ENCODE measurements at places on chromosomes 4 and X.

- DNase-seq = no peak
Observed at GRCh38 chr4:172035562-172035961, 222.4 kb downstream of the GALNTL6 start.

DNA sequence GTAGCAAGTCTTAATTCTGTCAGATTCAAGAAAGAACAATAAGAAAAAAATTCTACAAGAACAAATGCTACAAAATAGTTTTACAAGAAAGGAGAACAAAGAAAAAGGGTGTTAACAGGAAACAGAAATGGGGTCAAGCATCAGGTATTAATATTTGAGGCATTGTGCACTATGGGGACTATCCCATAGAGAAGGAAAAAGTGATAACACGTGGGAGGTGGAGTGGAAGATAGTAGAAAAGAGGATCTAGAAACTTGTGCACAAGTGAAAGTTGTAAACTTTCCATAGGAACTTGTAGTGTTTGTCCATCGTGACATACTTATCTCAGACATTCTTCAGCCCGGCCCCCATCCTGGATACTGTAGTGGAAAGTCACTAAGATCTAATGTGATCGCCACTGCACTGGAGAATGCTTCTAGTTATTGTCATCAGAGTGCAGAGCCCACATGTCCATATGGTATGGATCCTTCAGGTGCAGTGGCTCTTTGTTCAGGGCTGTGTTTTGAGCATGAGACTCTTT is 15.4 kb upstream of the NFXL1 start:
- DNase-seq = no peak

- no peak for DNase-seq
Observed at GRCh38 chrX:67543818-67544217, at the start of gene AR. AR (plus strand) TSS chrX:67544021; CDS start chrX:67545147, 1,126 bp downstream.

DNA sequence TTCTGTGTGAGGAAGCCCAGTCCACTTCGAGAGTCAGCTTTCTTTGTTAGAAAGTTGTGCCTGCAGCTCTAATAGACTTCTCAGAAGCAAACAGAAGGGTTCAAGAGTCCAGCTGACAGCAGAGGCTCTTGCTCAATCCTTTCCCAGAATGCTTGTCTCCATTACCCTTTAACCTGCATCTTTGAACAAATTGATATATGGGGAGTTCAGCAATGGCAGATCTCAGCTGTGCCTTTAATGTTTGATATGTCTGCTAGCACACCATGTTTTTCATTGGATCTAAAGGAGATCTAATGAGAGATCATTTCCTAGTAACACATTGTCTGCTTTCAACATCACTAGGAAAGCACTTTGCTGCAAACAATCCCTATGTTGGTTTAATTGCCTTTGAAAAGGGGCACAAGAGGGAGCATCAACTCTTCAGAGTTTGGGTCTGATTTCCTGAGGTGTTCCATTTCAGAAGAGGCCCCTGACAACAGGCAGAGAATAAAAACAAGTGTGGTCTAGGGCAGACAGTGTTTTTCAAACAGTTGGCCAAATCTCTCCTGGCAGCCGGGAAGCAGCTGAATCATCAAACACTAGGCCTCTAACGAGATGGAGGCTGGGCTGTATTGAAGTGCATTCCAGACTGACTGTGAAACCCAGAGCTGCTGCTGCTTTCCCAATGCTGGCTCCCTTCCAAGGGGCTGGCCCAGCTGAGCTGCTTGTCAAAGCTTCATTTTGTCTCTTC is 55.5 kb downstream of the LUZP4 start:
- DNase-seq = no peak

DNA sequence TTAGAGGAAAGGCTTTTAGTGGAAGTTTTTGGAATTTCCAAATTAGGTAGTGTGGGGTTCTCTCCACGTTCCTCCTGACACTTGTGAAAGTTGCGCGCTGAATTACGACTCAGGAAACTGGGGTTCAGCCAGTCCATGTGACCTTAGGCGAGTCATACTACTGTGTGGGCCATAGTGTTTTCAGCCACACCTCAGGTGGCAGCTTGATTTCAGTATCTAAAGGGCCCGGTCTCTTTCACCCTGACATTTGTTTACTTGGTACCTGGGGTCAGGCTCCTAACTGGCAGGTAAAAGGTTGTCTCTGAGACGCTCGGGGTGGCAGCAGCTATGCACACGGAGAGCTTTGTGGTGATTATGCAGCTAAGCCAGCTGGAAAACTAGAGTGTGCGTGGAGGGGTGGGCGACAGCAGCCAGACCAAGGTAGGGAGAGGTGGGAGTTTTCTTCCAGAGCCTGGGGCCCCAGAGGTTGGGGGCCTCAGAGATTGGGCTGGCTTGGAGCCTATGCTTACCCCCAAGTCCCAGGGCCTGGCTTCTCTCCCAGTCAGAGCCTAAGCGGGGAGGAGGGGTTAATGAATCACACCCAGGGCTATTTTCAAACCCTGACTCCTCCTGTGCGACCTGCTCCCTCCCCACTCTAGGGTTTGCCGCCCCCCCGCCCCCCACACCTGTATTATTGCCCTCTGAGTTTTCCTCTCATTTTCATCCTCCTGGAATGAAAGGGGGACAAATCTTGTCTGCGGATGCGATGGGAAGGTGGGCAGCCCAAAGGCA is 47.2 kb downstream of the STARD8 start:
- no peak for DNase-seq

DNA sequence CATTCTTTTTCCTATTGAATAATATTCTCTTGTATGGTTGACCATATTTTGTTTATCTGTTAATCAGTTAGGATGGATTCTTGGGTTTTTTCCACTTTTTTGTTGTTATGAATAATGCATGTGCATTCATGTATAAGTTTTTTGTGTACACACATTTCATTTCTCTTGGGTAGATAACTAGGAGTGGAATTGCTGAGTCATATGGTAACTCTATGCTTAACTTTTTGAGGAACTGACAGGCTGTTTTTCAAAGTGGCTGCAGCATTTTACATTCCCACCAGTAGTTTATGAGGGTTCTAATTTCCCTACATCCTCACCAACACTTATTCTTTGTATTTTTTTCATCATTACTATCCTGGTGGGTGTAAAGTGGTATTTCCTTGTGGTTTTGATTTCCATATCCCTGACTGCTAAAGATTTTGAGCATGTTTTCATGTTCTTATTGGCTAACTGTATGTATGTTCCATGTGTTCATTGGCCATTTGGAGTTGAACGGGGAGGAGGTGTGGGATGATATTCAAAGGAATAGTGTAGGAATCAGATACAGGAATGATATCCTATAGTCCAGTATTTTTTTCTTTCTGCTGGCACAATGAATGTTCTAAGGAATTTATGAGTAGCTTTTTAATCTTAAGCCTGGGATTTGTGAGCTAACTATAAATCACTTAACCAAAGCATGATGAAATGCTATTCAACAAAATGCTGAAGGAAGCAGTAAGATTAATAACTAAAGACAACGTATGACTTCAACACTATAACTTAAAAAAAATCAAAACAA is 114.3 kb downstream of the AMELX start:
- DNase-seq = no peak

- no peak for DNase-seq
Observed at GRCh38 chrX:119045884-119046283, 26.9 kb upstream of the CT47C1 start.

GRCh38 chrX:150032742-150033141 is 94.5 kb upstream of the EOLA2 start:
- DNase-seq = no peak

GRCh38 chr4:740656-741282 is 35.1 kb downstream of the PCGF3 start:
- no peak for DNase-seq

DNA sequence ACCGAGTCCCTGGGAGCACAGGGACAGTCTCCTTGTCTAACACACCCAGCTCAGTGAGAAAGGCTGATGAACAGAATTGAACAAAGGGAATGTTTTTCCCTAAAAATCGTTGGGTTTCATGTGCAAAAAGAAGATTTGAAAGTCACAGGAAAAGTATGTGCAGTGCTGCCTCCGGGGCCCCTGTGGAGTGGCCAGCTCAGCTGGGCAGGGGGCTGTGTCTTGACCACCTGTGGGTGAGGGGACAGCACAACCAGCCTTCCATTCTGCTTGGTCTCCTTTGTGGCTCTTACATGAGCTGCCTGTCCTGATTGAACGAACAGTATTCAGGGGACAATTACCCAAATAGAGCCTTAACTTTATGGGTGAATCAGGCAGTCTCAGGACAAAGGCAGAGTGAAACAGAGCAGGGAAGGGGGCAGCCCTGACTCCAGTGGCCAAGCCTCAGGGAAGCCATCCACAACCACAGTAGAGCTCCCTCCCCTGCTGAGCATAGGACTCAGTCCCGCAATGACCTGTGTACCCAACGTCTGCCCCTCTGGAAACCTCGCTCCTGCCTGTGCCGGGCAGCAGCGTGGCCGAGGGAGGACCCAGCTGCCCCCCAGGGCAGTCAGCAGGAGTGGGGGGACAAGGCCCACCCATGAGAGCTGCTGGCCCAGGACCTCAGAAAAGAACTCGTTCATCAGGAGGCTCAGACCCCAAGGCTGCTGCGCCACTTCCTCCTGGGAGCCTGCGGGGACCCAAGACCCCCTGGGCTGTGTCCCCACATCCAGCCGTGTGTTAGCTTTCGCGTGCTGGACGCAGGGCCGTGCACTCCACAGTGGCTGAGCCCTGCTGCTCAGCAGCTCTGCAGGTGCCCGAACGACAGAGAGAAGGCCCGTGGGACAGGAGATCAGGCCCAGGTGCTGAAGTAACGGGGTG is 59.6 kb upstream of the MXD4 start:
- no peak for DNase-seq

DNA sequence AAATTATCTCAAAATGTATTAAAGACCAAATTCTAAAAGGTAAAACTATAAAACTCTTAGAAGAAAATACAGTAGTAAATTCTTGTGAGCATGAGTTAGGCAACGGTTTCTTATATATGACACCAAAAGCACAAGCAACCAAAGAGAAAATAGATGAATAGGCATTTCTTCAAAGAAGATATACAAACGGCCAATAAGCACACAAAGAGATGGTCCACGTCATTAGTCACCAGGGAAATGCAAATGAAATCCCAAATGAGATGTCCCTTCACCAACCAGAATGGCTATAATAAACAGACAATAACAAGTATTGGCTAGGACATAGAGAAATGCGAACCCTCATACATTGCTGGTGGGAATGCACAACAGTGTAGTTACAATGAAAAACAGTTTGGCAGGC is 44.6 kb downstream of the RAB33A start:
- no peak for DNase-seq

GRCh38 chrX:48540028-48540375 is 488 bp downstream of the TBC1D25 start:
- DNase-seq = peak; percentile 15

- DNase-seq = no peak
Observed at GRCh38 chr4:11912886-11913285, 484.2 kb upstream of the HS3ST1 start.

All from Jurkat, Clone E6-1 (cell line).